ENCODE measurements at places on chromosomes 3 and 15.
A peak's percentile ranks its signal among the peaks of the same experiment; 100 is the strongest.

- no peak for DNase-seq
Observed at GRCh38 chr3:55330756-55331155, 156.3 kb downstream of the WNT5A start.

DNA sequence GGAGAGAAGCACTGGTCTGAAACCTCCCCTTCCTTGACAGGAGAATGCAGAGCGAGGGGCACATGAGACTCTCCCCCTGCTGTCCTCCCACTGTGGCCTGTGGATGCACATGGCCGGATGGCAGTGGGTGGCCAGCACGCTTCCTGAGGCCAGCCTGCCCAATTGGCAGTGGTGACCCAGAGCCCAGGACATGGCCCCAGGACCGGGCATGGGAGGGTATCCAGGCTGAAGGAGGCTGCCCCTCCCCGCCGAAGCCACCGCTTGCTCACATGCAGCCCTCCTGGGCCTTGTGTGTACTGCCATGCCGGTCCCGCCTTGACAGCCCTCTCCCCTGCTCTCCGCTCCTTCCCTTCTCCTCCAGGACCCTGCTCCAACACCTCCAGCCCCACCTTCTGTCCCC, 100.9 kb downstream of the MEGF11 start:
- no peak for DNase-seq

DNA sequence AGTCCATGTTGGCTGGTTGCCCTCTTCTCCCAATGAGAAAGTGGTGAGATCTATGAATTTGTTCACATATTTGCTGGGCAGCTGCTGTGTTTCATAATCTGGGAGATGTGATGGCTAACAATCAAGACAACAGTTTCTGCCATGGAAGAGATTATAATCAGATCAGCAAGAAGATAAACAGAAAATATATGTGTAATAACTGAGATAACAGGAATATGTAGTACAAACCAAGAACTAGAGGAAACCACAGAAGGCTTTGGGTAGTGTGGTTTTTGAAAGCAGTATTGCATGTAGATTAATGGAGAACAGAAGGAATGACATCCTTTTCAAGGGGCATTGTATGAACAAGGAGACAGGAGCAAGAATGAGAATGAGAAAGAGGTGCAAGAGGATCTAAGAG, 12.2 kb upstream of the CSTA start:
- no peak for DNase-seq

- DNase-seq = no peak
Observed at GRCh38 chr15:41792000-41792637, 17.8 kb downstream of the MAPKBP1 start.

DNA sequence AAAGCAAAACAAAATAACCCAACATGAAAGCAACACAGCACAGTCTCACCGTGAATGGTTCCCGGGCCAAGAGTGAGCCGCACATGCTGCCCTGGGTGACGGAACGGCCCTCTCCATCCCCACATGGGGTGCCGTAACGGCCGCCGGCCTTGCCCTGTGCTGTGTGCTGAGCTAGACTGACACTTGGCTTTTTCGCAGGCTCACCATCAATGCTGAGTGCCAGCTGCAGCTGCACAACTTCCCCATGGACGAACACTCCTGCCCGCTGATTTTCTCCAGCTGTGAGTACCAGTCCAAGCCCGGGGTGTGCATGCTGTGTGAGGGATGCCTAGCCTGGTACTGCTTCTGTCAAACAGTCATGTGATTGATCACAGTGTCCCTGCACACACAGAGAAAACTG, 357.6 kb downstream of the GABRG3 start:
- DNase-seq = no peak

DNA sequence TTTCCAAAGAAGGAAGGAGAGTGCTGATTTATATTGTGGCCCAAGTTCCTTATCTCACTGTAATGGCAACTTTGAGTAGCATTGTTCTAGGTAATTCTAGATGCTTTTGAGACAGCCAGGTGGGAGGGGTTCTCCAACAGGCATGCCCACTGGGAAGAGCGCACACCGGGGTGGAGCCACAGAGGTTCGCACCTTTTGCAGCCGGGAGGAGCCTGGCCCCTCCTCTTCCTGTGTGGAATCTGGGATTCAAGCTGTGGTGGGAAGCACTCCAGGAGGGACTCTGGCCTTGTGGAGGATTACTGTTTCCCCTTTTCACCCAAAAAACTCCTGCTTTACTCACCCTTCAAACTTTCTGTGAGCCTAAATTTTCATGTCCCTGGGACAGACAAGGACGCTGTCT, 53.1 kb downstream of the CFAP20DC start:
- DNase-seq = no peak

- DNase-seq = no peak
Observed at GRCh38 chr3:39196671-39197356, 4.4 kb upstream of the XIRP1 start.

- no peak for DNase-seq
Observed at GRCh38 chr15:88794001-88794400, 9.2 kb upstream of the ACAN start.

GRCh38 chr3:150825916-150826377, 63.0 kb upstream of the SIAH2 start:
- no peak for DNase-seq

GRCh38 chr3:45603226-45603625, 8.7 kb downstream of the LIMD1 start:
- no peak for DNase-seq

GRCh38 chr3:188240189-188240981, 86.4 kb downstream of the LPP start:
- DNase-seq = no peak

- DNase-seq = no peak
Observed at GRCh38 chr3:100264242-100264641, 3.5 kb downstream of the TBC1D23 start.

DNA sequence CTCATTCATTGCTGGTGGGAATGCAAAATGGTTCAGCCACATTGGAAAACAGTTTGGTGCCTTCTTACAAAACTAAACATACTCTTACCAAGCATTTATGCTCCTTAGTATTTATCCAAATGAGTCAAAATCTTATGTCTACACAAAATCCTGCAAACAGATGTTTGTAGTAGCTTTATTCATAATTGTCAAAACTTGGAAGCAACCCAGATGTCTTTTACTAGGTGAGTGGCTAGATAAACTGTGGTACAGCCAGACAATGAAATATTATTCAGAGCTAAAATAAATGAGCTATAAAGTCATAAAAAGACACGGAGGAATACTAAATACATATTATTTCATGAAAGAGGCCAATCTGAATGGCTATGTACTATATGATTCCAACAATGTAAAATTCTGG, 709.5 kb downstream of the NSUN3 start:
- DNase-seq = no peak

GRCh38 chr3:139629033-139629432, 48.7 kb downstream of the NMNAT3 start:
- DNase-seq = peak; percentile 28

GRCh38 chr3:194727435-194728128, 41.9 kb downstream of the FAM43A start:
- DNase-seq = no peak

DNA sequence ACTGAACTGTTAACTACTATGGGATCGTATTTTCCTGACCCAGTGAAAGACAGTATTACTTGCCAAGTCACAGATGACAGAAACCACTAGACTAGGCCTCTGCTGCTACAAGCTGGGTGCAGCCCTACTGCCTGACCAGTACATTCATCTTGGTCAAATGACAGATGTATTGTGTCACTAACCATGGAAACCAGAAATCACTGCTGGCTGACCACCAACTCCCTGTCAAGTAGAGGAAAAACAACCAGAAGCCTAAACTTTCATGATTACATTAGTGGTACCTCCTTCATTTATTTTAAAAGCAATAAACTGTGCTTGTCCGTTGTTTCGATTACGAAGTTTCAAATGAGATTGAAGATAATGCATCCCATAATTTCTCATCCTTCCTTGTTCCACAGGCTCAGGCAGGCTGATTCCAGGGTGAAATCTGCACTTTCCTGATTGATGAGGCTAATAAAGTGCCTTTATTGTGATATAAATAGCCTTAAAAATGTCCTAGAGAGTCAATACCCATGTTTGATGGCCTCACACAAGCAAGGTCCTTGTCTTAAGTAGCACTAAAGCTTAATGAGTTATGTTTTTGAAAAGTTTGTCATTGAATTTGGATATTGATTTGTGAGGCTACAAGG, 309.7 kb downstream of the LSAMP start:
- no peak for DNase-seq

DNA sequence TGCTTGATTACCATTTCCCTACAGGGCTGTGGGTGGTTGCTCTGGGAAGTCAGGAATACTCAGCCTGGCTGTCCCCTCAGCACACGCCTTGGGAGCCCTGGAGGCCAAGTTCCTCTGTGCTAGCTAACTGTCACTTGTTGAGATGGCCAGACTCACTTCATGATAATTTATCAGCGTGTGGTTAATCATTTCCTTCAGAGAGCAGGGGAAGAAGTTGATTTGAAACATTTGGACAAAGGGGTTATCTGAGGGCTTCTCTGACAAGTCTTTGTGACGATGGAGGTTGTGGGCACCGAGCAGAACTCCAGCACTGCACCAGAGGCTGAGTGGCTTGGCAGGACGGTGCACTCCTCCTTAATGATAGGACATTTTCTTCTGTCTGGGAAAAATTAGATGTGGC, 61.9 kb downstream of the WHAMM start:
- DNase-seq = no peak

GRCh38 chr15:69559440-69560190, 107.0 kb downstream of the RPLP1 start:
- DNase-seq = no peak

DNA sequence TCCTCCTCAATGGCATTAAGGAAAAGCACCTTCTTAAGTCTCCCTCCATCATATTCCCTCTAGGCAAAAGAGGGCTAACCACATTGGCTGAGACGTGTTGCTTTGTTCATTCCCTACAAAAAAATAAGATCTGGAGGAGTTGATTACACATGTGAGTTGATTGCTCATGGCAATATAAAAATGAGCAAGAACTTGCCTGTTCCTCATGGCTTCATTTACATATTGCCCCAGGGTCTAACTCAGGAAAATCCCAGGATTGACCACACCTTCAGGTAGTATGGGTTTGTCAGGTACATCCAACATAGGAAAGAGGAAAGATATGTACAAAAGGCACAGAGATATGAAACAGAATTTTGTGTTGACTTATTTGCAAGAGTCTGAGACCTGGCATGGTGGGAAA, 35.5 kb downstream of the NFKBIZ start:
- DNase-seq = no peak

GRCh38 chr3:12188681-12189287, 30.1 kb upstream of the TIMP4 start:
- no peak for DNase-seq

DNA sequence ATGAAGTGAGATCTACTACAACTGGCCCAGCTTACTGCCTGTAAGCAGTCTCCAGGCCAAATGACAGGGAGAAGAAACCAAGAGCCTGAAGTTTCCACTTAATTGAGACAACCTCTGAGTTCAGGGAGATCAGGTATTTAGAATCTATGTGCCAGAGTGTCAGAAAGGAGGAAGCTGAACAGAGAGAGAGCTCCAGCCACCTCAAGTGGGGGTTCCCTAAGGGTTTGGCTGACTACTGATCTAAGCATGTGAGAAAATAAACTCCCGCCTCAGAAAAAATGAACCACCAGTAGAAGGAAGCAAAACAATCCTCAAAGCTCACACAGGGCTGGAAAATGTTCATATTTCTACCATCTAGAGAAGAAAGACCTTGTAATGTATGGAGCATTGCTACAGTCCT, 25.0 kb downstream of the ADAM10 start:
- DNase-seq = no peak

DNA sequence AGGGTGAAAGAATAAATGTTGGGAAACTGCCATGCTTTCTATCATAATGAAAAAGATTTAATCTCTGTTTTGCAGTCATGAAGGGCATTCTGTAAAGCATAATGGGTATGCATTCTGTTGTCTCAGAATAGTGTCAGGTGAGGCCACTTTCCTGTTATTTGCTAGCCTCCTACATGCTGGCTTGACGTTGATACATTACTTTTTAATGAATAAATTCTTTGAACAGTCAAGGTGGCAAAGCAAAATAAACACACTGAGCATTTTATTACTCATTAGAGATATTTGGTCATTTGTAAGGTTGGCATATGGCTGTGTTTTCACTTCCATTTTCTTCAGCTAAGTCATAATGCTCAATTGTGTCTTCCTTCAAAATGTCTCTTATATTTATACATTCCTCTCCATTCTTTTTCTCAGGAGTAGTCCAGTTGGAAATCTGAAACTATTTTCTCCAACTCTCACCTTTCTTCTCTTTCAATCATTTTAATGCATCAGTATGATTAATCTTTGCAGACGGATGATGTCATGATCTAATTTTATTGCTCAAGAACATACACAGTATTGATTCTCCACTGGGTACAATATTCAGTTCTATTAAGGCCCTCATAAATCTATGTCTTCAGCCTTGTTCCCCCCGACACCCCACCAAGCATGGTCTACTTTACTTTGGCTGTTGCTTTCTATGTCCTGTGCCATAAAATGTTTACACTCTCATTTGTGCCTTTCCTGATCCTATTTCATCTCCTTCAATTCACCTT, 290.7 kb downstream of the GBE1 start:
- no peak for DNase-seq

DNA sequence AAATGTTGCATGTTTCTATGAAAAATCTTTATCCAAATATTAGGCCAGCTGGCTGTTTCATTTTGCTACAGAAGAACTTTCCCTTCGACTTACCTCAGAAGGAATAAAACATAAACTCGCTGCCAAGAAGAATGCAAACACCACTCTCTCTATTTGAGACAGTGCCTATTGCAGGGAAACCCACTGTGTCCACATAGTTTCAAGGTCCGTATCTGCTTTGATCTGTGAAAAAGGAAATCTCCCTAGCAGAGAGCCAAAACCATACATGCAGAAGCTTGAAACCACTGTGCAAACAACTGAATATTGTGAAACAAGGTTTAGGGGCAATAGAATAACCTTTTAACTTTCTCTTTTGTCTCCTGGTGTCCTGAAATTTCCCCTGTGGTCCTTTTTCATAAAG, 35.0 kb upstream of the CAPN7 start:
- DNase-seq = no peak
